ENCODE measurements at places on chromosomes 13 and 19.

DNA sequence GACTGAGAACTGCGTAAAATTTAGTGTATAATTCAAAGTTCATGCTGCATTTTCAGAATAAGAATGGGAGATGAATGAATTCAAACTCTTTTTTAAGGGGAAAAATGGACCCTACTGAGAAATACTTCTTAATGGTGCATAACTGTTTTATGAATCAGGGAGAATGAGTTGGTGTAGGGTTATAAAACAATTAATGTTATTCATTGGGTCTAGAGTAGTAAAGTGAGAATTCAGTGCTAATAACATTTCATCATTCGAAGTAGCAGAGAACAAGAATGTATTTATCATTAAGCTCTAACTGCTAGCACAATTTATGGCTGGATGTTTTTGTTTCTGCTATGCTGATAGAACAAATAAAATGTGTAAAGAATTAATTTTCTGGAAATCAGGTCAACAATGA, 310.2 kb downstream of the SLITRK5 start:
- no peak for DNase-seq

GRCh38 chr19:45442778-45443461, 19.2 kb upstream of the ERCC1 start:
- DNase-seq: no peak

DNA sequence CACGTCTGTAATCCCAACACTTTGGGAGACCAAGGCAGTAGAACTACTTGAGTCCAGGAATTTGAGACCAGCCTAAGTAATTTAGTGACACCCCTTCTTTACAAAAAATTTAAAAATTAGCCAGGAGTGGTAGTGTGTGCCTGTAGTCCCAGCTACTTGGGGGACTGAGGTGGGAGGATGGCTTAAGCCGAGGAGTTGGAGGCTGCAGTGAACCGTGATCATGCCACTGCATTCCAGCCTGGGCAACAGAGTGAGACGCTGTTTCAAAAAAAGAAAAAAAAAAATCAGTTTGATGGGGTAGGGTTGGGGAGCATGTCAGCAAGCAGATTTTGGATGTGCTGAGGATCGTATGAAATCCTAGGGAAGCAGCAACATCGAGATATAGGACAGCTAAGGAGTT, 4.2 kb downstream of the CEACAM19 start:
- no peak for DNase-seq

DNA sequence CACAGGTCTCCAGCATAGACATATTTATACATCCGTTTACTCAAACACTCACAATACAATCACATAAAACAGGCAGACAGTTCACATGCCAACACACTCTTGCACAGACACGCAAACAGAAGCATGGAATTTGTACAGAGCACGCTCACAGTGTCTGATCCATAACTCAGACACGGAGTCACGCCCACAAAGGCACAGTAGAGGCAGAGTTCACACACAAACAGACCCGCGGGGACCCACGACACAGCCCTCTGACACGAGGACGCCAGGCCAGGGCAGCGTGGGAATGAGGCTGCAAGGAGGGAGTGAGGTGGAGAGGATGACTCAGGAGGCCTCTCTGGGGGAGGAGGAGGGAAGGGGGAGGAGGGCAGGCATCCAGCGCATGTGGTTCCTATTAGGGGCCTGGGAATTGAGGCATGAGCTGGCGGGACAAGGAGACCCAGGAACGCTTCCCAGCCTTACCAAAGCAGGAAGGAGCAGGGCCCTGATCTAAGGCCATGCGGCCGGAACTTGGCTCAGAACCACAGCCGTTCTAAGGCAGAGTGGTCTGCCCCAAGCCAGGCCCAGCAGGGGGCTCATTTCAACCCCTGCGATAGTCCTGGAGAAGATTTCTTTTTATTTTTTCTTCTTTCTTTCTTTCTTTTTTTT, 9.1 kb upstream of the OLFM2 start:
- DNase-seq: no peak

GRCh38 chr13:48551329-48551728, 18.4 kb upstream of the RCBTB2 start:
- no peak for DNase-seq

GRCh38 chr19:17677002-17677401, 11.2 kb downstream of the UNC13A start:
- no peak for DNase-seq

GRCh38 chr19:9941231-9941630, 4.9 kb upstream of the OLFM2 start:
- no peak for DNase-seq

DNA sequence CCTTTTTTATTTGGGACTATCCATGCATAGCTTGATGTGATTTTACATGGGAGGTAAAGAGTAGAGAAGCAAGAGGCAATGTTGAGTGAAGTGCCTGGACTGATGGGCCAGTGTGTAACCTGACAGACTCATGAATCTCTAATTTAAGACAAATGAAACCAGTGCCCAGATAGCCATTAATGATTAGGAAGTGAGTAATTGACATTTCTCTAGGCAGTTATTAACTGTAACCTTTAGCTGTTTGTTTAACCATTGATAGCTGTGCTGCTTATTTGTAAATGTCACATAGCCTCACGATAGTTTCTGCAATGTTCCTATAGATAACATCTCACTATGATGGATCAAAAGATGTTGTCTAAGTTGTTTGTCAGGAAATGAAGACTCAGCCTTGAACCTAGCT, 1047.5 kb upstream of the SPRY2 start:
- DNase-seq: no peak

DNA sequence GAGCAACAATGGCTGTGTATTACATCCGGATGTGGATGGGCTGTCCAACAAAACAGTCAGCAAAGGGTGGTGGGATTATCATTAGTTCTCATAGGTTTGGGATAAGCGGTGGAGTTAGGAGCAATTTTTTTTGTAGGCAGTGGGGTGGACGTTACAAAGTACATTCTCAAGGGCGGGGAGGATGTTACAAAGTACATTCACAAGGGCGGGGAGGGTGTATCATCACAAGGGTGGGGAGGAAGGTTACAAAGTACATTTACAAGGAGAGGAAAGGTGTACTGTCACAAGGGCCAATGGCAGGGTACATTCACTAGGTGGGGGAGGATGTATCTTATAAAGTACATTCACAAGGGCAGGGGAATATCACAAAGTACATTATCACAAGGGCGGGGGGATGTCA, 20.8 kb upstream of the ZNF561 start:
- no peak for DNase-seq

- no peak for DNase-seq
Observed at GRCh38 chr19:52660981-52661380, 22.8 kb upstream of the ZNF83 start.

- no peak for DNase-seq
Observed at GRCh38 chr13:106369091-106369490, 166.4 kb downstream of the EFNB2 start.

DNA sequence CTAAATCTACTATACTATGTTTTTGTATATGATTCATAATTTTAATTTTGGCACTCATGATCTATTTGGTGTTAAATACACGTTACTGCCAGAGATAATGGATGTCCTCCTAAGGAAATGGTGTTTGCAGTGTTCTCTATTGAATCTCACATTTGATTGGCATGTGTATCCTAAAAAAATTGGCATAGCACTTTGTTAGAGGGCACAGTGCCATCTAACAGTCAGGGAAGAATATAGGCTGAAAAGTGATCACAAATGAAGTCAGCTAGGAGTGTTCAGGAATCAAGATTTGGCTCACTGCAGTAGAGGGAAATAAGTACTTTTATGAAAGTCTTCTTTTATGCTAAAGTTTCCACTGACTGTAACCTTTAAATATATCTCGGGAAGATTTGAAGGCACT, 624.6 kb downstream of the GPC6 start:
- DNase-seq: no peak

GRCh38 chr13:100478107-100478809, 110.3 kb downstream of the GGACT start:
- no peak for DNase-seq

GRCh38 chr13:35349673-35350278, 126.7 kb downstream of the MAB21L1 start:
- DNase-seq: no peak

DNA sequence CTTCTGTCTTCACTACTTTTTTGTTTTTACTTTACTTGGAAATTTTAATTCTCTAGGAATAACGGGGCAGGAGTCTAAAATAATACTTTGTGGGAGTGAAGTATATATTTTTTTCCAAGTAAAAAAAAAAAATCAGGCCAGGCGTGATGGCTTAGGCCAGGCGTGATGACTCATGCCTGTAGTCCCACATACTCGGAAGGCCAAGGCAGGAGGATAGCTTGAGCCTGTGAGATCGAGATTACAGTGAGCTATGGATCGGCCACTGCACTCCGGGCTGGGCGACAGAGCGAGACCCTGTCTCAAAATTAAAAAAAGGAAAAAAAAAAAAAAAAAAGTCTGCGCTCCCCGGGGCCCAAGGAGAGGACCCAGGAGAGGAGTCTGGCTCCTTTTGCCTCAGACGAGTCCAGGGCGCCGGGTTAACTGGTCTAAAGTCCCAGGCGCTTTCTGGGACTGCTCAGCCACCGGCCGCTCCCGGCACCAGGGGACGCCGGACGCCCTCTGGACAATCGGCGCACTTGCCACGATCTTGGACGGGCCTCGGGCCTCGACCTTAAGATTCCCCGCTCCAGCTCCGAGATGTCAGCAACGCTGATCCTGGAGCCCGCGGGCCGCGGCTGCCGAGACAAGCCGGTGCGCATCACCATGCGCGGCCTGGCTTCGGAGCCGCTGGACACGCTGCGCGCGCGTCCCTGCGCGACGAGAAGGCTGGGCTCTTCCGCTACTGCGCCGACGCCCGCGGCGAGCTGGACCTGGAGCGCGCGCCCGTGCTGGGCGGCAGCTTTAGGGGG, 2.7 kb upstream of the ZFP82 start:
- no peak for DNase-seq

- DNase-seq: no peak
Observed at GRCh38 chr19:9528757-9529336, 9.6 kb downstream of the ZNF426 start.

DNA sequence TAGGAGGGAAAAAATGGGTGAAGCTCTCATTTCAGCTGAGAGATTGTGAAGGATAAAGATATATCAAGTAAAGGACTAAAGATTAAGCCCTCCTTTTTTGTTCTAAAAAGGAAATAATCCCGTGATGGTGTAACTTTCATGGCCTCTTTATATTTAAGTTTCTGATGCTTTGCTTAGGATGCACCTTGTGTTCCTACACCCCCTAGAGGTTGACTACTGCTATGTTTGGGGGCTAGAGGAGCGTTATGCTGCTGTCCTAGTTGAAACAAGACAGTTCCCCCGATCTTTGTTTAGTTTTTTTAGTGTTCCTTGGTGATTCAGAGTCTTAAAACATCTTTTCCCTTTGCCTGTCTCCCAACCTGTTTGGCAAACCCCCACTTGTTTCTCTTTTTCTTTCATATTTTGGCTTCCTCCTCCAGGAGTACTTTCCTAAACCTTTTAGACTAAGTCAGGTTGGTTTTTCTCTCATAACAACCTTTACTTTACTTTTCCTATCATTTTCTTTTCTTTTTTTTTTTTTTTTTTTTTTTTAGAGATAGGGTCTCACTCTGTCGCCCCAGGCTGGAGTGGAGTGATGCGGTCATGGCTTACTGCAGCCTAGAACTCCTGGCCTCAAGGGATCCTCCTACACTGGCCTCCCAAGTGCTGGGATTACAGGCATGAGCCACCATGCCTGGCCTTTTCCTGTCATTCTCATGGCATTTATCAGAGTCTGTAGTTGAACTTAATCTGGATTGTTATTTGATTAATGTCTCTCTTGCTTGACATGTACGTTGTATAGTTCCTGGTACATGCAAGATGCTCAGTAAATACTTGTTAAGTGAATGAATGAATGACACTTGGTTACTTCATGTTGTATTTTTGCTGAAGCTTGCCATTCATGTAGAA, 2.8 kb downstream of the UBA2 start:
- no peak for DNase-seq

- DNase-seq: no peak
Observed at GRCh38 chr13:47932950-47933923, 67.8 kb downstream of the SUCLA2 start.

GRCh38 chr13:79541426-79542049, 60.6 kb downstream of the NDFIP2 start:
- no peak for DNase-seq

GRCh38 chr19:38739440-38740256, 4.6 kb downstream of the CAPN12 start:
- DNase-seq: no peak

GRCh38 chr19:3356805-3357204, 9.6 kb upstream of the NFIC start:
- DNase-seq: no peak

- no peak for DNase-seq
Observed at GRCh38 chr13:79681069-79681468, 200.1 kb downstream of the NDFIP2 start.

DNA sequence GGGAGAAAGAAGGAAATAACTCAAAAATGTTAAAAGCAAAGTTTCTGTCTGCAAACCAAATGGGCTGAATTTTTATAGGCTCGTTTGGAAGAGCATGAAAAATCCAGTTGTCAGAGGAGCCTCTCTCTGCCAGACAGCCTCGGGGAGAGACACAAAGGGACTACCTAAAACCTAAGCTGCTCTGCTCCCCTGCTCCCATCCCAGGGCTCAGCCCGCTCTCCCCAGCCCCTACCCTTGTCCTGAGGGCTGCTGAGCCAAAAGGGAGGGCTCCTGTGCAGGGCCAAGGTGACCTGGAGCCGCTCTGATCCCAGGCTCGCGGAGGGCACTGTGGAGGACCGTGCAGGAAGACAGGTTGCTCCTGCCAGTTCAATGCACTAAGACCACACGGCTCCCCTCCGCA, 96.7 kb upstream of the UQCRFS1 start:
- no peak for DNase-seq

GRCh38 chr19:16325161-16325527, 518 bp downstream of the KLF2 start:
- no peak for DNase-seq

- no peak for DNase-seq
Observed at GRCh38 chr13:112450118-112450903, 74.2 kb downstream of the SPACA7 start.

DNA sequence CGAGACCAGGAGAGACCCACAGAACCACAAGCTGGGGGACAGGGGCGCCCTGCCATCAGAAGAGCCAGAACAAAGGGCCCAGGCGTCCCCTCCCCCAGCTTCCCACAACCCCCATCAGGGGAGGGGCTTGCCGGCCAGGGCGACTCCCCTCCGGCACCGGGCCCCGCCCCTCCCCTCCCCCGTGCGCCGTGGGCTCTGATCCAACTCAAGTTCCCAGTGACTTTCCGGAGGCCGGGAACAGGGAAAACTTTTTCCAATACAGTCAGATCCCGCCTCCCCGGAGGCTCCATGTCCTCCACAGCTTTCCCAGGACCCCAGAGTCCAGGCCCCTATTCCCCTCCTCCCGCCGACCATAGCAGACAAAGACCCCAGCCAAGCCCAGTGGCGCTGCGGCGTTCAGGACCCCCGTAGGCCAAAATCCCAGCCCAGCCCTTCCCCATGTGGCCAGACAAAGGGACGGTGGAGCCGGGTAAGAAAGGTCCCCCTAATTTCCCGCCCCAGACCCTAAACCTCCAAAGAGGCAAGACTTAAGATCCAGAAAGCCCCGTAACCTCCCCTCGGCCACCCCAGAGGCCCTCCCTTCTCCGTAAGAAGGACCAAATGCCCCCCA, 673 bp downstream of the TEAD2 start:
- DNase-seq: no peak

DNA sequence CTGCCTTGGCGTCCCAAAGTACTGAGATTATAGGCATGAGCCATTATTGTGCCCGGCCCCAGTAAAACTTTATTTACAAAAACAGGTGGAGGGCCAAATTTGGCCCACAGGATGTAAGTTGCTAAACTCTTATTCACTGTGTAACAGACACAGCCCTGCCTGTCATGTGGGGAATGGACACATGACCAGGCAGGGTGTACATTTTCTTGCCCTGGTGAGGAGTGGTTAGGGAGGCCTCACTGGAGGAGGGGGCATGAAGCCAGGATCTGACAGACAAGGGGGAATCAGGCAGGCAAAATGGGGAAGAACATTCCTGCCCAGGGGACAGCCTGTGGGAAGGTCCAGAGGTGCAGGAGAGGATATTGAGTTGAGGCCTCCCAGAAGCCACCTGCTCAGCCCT, 7.4 kb upstream of the PGLS start:
- DNase-seq: no peak
